ENCODE measurements at places on chromosomes 2 and 18. TPM values are rescaled to one million over a fixed set of nuclear protein-coding genes. Genes with fewer than 3 reads are reported as not detected.

GRCh38 chr2:189709501-189710221, 35.2 kb downstream of the ANKAR start:
- DNase-seq = no peak

DNA sequence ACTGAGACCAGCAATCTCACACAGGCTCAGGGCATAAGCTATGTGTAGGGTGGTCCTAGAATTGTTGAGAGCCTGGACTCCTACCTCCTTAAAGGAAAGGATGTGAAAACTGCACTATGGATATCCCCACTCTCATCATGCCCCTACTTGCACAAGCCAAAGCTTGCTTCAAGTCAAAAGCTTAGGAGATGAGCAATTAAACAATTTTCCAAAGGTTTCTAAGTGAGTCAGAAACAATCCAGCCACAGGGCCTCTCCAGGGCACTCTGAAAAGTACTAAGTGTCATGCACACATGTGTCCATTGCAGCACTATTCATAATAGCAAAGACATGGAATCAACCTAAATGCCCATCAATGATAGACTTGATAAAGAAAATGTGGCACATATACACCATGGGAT, 215.4 kb downstream of the AFF3 start:
- no peak for DNase-seq

Gene ABCB11
- not detected for total RNA-seq

DNA sequence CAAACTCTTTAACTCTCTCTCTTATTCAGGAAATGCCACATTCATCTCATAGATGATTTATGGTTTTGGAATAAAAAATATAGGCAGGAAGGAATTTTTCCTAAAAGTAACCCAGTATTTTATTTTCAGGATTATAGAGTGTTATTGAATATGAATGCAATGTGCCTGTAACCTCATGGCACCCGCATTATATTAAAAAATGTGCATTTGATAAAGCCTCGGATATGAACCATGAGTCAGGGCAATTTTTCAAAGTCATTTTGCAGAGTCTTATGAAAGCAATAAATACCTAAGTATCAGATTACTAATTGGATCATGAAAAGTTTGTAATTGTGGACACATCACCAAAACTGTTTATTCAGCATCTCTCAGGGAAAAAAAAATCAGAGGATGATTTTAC, 573.8 kb downstream of the TSN start:
- no peak for DNase-seq

- peak; percentile 70 for DNase-seq
Observed at GRCh38 chr2:19868701-19869580, 32.8 kb downstream of the TTC32 start.

DNA sequence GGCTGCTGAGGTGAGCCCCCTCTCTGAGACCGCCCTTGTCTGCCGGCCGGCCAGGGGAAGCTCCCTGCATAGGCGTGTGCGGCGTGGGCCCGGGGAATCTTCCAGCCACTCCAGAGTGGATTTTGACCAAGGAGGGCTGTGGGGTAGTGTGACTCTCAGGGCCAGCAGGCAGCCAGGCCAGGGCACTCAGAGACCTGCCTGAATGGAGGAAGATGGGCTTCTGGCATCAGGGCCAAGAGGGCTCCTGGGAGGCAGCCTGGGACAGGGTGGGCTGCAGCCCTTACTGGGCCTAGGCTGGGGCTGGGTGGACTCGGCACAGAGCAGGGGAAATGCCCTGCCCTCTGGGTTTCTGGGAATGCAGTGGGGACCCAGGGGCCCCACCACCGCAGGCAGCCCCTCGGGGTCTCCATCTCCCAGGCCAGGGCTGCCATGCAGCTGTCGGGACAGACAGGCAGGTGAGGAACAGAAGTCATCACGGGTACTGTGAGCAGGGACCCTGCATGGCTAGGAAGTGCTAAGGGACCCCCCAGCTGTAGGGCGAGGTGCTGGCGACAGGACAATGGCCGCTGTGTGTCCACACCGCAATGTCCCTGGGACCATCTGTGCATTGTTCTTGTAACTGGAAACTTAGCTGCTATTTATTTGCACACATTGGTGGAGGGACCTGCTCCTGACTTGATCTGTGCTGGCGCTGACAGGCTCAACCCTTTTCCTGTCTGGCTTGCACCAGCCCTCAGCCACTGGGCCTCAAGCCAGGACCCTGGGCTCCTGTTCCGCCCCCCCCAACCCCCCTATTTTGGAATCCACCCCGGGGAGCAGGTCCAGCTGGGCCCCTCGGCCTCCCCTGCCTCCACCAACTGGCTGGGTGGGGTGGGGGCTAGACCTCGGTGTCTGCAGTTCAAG, 4.1 kb downstream of the PDCD1 start:
- DNase-seq = peak; percentile 8

Data from activated CD4-positive, alpha-beta memory T cell treated with anti-CD3 and anti-CD28 coated beads for 36 hours (primary cell).